EL (cell line): ENCODE measurements at places on chromosomes 3 and 15.

DNA sequence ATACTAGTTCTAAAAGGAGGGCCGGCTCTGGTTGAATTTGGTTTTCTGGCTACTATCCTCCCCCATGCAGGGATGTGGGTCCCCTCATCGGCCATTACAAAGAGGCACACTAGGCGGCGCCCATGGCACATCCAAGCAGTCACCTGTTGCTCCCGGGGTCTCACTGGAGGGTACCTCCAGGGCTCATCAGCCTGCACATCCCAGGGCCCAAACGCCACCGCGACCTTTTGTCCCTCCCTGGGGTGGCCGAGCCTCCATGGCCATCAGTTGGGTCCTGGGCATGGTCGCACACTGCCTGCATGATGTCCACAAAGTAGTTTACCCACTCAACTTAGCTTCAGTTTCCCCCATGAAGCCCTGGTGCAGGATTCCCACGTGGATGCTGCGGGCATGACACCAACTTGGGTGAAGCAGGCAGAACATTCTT, 28.3 kb downstream of the IDH3A start:
- DNase-seq, result peak; percentile 30

- DNase-seq, result peak; percentile 5
These were observed 145.4 kb upstream of the PROK2 start for GRCh38 chr3:71930056-71930991.

GRCh38 chr15:81168644-81169043, 28.0 kb upstream of the IL16 start:
- no peak for DNase-seq

DNA sequence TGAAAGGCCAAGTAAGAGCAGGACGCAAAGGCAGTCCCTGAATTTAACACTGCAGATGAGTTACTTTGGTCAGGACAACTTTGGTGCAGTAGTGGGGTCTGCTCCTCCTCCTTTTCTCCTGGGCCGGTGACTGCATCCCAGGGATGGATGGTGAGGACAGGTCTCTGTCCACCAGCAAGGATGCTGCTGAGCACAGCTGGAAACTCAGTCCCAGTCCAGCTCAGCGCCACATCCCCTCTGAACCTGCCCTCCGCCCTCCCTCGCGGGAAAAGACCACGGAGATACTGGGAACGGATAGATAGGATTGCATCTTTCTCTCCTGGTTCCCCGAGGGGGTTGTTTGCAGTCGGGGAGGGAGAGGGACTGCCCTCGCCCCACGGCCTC, 13.8 kb downstream of the GRAMD2A start:
- DNase-seq, result no peak

GRCh38 chr3:122916580-122916979, 111.0 kb downstream of the SEMA5B start:
- DNase-seq, result no peak

- DNase-seq, result no peak
These were observed 122.0 kb downstream of the TFDP2 start for GRCh38 chr3:142027300-142027699.

- no peak for DNase-seq
These were observed 49.5 kb downstream of the SLC25A26 start for GRCh38 chr3:66270288-66270687.

- DNase-seq, result no peak
These were observed 30.3 kb downstream of the GPD1L start for GRCh38 chr3:32136703-32137102.

DNA sequence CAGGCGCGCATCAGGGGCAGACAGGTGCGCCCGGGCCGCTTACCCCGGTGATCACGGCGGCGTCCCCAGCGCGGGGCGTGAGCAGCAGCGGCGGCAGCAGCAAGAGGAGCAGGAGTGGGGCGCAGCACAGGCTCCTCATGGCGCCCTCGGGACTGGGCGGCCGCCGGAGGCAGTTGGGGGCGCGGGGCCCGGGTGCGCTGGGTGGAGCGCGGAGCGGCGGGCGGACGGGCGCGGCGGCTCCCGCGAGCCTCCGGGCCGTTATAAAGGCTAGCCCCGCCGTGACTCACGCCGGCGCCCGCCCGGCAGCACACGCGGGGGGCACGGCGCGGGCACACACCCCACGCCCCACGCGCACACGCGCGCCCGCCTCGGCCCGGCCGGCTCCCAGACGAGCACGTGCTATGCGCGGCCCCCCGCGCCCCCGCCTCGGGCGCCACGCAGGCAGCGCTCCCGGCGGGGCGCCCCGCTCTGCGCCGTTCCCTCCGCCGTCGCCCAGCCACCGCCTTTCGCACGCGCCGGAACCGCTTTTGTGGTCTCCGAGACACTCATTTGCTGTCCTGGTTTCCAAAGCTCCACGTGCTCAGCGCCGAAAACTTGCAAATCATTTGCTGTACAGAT, at the start of gene PROK2:
PROK2 (minus strand) TSS at position 235 of the 618 bp plus-strand sequence; CDS start at position 139, 96 bp downstream.
- no peak for DNase-seq

DNA sequence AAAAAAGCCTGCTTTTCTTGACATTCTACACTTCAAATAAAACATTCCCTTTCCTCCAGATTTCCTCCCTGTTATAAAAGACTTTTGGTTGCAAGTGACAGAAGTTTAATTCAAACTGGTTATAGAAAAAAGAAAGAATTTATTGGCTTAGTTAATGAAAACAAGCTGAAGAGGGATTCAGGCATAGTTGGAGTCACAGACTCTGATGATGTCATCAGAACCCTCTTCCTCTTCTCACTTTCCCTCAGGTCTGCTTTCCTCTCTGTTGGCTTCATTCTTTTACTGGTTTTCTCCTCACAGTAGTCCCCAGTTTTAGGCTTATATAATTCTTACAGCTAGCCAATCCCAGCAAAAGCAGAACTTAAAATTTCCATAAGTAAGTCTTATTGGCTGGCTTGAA, 32.0 kb upstream of the MBNL1 start:
- peak; percentile 53 for DNase-seq

GRCh38 chr3:50674349-50675178, at the start of gene DOCK3:
DOCK3 (plus strand) TSS chr3:50674927; CDS start chr3:50675264, 337 bp downstream.
- DNase-seq, result peak; percentile 39

DNA sequence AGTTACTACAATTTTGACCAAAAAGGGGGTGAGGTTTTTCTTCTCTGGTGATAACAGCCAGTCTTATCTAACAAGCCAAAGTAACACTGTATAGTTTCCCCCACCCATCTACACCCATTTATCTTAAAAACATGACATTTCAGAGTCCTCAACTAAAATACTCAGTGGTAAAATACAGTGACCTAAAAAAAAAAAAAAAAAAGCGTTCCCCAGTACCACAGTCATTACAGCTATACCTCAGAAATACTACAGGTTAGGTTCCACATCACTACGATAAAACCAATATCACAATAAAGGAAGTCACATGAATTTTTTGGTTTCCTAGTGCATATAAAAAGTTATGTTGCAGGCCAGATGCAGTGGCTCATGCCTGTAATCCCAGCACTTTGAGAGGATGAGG, 13.8 kb downstream of the DENND4A start:
- DNase-seq, result no peak

- DNase-seq, result peak; percentile 80
These were observed 33.1 kb downstream of the CDC25A start for GRCh38 chr3:48155122-48155521.

GRCh38 chr15:67884514-67885174, 44.8 kb upstream of the RNU6-1 start:
- peak; percentile 76 for DNase-seq
